Endodermal cell (in vitro differentiated cells): ENCODE measurements at places on chromosomes 2 and 18.

DNA sequence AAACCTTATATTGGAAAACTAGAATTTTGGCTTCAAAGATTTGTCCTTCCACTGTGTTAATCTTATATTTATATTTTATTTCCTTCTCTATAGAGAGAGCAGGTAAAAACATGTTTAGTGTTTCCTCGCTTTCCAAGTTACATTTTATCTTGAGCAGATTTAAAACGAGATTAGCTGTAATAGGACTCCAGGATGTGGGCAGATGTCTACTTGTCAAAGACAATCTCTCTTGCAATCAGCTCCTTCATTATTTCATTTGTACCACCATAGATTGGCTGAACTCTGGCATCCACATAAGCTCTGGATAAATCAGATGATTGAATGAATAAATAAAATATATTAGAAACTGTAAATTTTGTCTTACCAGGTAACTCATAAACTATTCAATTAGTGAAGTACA is 17.5 kb upstream of the KANSL1L start:
- H3K27ac ChIP-seq, result no peak overlapping the region
- H3K4me3 ChIP-seq, result no peak overlapping the region
- no peaks in the 10 kb centered on the region for H3K4me1 ChIP-seq
- no peaks in the 10 kb centered on the region for H3K36me3 ChIP-seq
- no peaks in the 10 kb centered on the region for H3K27me3 ChIP-seq

GRCh38 chr2:81436256-81436655 is 1131.7 kb upstream of the LRRTM1 start:
- H3K27me3 ChIP-seq, result no peaks in the 10 kb centered on the region
- H3K27ac ChIP-seq, result no peak overlapping the region
- DNase-seq, result no peak
- no peaks in the 10 kb centered on the region for H3K36me3 ChIP-seq
- H3K4me3 ChIP-seq, result no peak overlapping the region

DNA sequence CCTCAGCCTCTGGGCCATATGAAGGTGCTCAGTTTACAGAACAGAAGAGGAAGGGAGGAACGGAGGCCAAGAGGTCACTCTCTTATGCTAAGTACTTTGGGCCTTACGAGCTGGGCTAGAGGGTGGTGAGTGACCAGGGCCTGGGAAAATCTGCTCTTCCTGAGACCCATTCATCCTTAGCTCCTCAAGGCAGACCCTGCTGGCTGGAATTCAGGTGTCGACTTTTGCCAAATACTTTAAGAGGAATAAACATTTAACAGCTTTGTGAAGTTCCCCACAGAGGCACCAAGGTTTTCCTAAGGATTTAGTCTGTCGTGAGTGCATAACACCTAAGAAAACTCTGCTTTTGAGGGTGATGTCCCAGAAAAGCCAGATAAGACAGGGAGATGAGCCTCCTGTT is 129.7 kb upstream of the SIX2 start:
- H3K27me3 ChIP-seq, result peaks cover 29% of the 10 kb centered on the region
- H3K4me1 ChIP-seq, result no peaks in the 10 kb centered on the region
- H3K27ac ChIP-seq, result no peak overlapping the region
- peak; percentile 79 for DNase-seq
- H3K36me3 ChIP-seq, result no peaks in the 10 kb centered on the region
- no peak overlapping the region for H3K4me3 ChIP-seq

- no peak overlapping the region for H3K4me3 ChIP-seq
- peaks cover 97% of the 10 kb centered on the region for H3K27me3 ChIP-seq
- peak; percentile 53 for DNase-seq
- H3K4me1 ChIP-seq, result no peaks in the 10 kb centered on the region
- no peaks in the 10 kb centered on the region for H3K36me3 ChIP-seq
Measured at GRCh38 chr2:218882866-218883366, 2.3 kb downstream of the WNT10A start.

DNA sequence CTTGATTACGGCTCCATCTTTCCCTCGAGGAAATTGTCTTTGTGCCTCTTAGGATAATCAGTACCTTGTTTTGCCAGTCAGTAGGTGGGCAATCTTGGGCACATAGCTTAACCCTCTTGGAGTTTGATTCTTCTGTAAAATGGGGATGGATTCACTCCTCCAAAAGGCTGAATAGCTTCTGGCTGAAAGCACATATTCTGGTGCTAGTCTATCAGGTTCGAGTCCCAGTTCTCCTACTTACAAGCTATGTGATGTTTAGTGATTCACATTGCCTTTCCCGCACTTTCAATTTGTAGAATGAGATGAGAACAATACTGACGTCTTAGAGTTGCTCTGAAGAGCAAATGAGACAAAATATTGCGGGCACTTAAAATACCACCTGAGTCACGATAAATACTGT is 43.9 kb downstream of the ATIC start:
- peaks cover 24% of the 10 kb centered on the region for H3K36me3 ChIP-seq
- H3K4me3 ChIP-seq, result no peak overlapping the region
- H3K4me1 ChIP-seq, result peaks cover 7% of the 10 kb centered on the region
- DNase-seq, result no peak

DNA sequence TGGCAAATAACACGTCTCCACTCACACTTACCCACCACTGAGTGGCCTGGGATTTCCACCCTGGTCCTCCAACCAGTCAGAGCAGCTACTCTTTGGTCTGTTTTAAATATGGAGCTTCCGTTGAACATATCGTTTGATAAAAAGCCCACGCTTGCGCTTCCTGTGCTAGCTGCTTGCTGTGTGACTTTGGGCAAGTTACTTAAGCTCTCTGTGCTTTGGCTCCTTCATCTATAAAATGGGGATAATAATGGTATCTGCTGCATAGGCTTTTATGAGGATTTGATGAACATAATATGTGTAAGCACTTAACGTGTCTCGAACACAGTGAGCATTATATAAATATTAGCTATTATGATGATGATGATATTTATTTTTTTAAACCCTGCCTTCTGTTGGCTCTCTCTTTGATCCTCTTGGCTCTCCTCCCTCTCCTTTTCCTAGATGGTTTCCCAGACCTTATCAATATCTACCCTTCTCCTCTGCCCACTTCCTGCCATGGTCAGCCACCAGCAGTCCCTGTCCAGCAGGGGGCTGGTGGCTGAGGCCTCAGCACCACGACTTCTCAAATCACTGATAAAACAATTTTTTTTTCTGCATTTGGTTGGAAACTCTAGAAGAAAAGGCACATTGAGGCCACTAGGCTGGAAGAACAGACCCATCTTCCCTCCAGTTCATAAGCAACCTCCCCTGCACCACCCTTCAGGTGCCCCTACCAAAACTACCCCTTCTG is 191.9 kb downstream of the LOXHD1 start:
- H3K27me3 ChIP-seq, result peaks cover 8% of the 10 kb centered on the region
- no peak overlapping the region for H3K27ac ChIP-seq
- DNase-seq, result no peak
- H3K4me1 ChIP-seq, result peaks cover 23% of the 10 kb centered on the region
- no peaks in the 10 kb centered on the region for H3K36me3 ChIP-seq

GRCh38 chr18:23737578-23737977 is 48.3 kb downstream of the LAMA3 start:
- H3K27me3 ChIP-seq, result no peaks in the 10 kb centered on the region
- H3K27ac ChIP-seq, result no peak overlapping the region
- H3K36me3 ChIP-seq, result no peaks in the 10 kb centered on the region
- no peak for DNase-seq
- peaks cover 4% of the 10 kb centered on the region for H3K4me1 ChIP-seq
